ENCODE measurements at places on chromosomes 5 and 9.

DNA sequence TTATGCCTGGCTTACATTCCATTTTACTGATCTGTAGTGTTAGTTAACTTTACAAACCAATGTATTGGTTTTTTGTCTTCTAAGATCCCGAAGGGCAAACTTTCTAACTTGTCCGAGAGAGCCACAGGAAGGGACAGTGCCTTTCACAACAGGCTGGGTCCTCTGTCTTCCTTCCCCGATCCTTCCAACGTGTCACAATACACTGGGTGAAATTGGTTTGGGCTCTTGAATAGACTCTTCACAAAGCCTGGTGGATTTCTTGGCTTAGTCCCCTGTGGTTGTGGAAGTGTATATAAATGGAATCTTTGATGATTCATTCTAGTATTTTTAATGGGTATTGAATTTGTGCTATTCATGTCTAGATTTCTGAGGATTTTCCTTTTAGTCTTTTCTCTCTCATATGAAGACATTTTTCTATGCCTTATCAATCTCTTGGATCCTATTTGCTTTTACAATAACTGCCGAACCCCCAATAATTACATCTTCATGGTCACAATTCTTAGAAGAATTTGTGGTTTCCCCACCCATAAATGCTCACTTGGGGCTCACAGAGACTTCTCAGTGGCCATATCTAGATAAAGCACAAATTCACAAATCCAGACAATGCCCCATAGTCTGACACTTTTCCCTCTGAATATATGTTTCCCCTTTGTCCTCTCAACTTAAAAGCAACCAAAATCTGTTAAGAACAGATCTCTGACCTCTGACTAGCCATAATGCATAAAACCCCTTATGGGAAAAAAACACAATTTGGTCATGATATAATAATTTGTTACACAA is 107.7 kb downstream of the MTRR start:
- DNase-seq: no peak

GRCh38 chr5:170169996-170170395 is 62.8 kb upstream of the C5orf58 start:
- DNase-seq: no peak

DNA sequence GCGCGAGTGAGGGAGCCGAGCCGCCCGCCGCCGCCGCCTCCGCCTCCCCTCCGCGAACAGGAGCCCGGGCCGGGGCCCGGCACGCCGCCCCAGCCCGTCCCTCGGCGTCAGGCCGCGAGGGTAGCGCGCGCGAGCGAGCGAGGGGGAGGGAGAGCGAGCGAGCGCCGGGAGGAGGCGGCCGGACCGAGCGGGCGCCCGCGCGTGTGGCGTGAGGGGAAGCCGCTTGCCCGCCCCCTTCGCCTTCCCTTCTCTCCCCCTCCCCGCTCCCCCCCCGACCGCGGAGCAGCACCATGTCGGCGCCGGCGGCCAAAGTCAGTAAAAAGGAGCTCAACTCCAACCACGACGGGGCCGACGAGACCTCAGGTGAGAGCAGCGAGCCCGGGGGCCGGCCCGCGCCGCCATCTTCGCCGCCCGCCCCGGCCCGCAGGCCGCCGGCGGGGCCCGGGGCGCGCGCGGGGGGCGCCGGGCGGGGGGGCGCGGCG is 312 bp downstream of the SET start:
- peak; percentile 45 for DNase-seq

- no peak for DNase-seq
Observed at GRCh38 chr5:52665559-52665958, 122.2 kb upstream of the ITGA1 start.

- DNase-seq: peak; percentile 24
Observed at GRCh38 chr9:93267091-93267541, 83.2 kb downstream of the WNK2 start.

DNA sequence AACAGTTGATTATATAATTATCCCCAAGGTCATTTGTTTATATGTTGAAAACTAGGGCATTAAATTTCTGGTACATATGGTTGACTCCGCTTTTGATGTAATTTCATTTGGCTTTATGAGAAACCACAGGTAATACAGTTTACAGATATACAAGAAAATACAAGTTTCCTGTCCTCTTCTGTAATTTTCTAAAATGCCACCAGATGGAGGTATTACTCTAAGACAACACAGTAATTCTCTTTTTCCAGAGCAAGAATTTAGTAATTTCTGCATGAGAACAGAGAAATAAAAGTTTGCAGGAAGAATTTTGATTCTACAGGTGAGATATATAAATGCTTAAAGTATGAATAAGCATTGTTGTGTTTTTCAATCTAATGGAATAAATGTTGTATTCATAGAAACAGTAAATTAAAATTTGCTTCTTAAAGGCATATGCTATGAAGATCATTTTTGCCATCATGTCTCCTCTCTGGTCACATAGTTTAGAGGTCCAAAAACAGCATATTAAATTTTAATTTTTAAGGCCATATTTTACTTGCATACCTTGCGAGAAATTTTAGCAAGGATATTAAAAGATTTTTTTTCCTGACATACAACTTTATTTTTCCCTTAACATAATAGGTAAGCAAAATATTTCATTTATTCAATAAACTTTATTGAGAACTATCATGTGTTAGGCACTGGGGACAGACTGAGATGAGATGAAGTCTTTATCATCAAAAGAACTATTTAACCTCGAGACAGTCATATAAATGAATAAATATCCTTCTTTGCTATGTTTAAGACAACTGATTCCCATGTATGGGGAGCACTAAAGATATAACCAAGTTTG is 22.7 kb downstream of the CHD1 start:
- DNase-seq: no peak

DNA sequence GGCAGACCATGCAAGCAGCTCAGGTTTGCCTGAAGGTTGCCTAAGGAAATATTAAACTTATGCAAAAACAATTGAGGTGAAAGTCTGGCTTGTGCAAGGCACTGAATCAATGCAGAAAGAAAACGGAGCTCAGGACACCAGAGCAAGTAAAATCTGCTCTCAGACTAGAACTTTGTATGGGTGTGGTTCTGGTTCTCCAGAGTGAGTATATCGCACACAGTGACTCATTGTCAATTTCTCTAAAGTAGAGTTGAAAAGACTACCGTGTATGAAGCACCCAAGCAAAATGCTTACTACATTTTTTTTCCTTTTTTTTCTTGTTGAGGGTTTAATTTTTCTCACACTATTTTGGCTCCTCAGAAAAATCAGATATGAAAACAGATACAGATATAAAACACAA is 650.3 kb upstream of the CDH10 start:
- DNase-seq: no peak

GRCh38 chr5:74240783-74241750 is 399.5 kb downstream of the ENC1 start:
- DNase-seq: no peak

- DNase-seq: no peak
Observed at GRCh38 chr9:123276551-123276950, 8.2 kb upstream of the STRBP start.
